ENCODE measurements at places on chromosomes 3 and 15.

GRCh38 chr3:32562640-32563039 lies 8.0 kb downstream of the DYNC1LI1 start:
- no peak for DNase-seq

GRCh38 chr15:67548862-67549651 lies 6.6 kb downstream of the MAP2K5 start:
- no peak for DNase-seq

DNA sequence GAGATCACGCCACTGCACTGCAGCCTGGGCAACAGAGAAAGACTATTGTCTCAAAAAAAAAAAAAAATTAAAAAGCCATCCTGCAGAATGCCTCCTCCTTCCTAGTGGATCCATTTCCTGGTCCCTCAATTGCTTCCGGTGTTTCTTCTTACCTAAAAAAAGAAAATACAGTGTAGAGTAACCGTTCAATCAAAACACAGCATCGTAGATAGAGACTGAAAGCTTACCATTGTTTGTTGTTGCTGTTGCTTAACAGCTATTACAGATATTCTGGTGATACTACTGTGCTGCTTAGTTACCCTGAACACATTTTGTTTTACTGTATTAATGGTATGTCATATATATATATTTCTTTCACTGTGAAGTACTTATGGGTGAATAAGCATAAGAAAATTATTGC lies 105.5 kb upstream of the LRRFIP2 start:
- no peak for DNase-seq

DNA sequence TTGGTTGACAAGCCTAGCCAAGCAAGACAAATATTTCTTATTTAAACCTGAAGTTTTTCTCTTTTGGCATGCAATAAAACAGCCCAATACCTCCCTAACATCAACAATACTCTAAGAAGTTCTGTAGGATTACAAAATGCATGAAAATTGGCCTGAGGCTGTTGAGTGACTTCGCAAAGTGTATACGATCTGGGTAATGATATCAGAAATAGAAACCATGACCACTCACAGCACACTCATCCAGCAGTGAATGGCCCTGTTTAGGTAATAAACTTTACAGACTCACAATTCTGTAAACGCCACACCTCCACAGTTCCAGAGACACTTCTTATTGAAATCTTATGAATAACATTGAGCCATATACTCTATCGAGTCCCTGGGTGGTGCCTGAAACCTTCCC lies 83.0 kb upstream of the NAALADL2 start:
- DNase-seq: no peak

DNA sequence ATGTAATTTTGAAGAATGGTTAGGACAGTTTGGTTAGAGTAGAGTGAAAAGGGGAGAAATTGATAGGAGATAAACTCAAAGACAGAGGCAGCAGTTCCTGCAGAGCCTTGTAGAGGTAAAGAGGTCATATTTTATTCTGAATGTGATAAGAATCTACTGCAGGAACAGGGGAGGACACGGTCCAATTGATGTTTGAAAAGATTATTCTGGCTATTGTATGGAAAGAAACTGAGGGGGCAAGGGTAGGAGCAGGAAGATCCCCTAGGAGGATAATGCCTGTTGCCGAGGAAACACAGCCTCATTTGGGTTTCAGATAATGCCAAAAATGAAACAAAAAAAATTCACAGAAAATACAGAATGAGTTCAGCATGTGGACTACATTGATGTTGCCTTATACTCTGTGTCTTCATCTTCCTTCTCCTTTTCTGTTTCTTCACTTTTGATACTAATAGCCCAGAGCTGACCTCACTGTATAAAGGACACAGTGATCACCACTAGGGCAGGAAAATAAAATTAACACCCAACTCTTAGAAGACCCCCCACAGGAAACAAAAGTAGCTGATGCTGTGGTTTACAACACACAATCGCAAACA lies 454.6 kb upstream of the UBE2E2 start:
- no peak for DNase-seq

- DNase-seq: no peak
Observed at GRCh38 chr15:57542505-57542817, 49.2 kb upstream of the MYZAP start.

DNA sequence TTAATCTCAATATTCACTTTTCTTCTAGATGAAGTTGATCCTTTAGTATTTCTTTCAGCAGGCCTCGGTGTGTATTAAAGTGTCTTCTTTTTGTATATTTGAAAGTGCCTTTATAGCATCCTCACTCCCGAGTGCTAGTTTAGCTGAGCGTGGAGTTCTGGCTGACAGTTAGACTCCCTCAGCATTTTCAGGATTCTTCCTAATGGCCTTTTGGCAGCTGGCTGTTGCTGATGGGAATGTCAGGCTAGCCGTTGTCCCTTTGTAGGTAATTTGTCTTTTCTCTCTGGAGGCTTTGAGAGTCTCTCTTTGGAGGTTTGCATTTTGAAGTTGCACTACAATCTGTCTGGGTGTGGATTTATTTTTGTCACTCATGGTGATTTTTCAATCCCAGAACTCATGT lies 94.4 kb downstream of the SRGAP3 start:
- DNase-seq: no peak

- no peak for DNase-seq
Observed at GRCh38 chr3:183486472-183486871, 58.1 kb upstream of the MCF2L2 start.

GRCh38 chr15:28994831-28995596 lies 109.2 kb downstream of the APBA2 start:
- no peak for DNase-seq

- DNase-seq: no peak
Observed at GRCh38 chr15:85624291-85624801, 170.4 kb downstream of the KLHL25 start.

- no peak for DNase-seq
Observed at GRCh38 chr15:58777107-58777506, 6.0 kb downstream of the MINDY2 start.

DNA sequence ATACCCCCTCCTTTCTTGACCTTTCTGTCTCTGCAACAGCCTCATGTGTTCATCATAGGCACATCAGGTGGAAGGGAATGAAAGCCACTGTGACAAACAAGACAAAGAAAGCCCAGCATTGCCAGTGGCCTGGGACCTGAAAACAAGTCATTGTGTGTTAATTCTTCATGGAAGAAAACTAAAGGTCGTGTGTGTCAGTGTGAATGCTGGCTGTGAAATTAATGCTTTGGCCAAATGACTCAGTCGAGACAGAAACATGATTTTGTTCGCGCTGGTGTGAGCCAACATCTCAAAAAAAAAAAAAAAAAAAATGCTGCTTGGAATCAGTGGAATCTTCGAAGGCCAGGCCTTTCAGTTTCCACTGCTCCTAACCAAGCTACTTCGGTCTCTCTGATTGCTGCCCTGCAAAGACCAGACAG lies 386.5 kb upstream of the PROK2 start:
- DNase-seq: no peak

DNA sequence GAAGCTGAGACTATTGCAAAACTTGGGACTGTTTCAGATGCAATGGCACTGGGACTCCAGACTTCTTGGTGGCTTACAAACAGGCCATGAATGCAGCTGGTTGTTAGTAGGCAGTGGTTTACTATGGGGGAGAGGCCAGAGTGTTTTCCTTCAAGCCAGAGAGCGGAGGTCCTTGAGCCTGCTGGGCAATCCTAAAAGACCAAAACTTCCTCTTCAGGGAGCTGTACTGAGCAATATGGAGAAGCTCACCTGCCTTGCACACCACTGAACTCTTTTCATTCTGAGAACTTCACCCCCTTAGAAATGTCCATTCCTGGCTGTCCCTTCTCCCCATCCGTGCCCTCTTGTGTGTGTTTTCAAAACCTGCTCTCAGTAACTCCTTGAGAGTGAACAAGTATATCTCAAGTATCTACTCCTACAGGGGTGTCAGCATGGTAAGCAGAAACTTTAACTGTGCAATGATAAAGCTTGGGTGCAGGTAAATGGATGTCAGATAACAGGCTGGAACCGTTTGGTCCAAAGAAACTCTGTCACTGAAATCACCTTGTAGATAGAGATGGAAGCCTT lies 213.9 kb downstream of the CLSTN2 start:
- no peak for DNase-seq

GRCh38 chr3:73529308-73530021 lies 95.3 kb downstream of the PDZRN3 start:
- DNase-seq: no peak

GRCh38 chr3:188106887-188107830 lies 46.8 kb upstream of the LPP start:
- DNase-seq: no peak

GRCh38 chr3:4837374-4837930 lies 141.8 kb upstream of the BHLHE40 start:
- DNase-seq: no peak

DNA sequence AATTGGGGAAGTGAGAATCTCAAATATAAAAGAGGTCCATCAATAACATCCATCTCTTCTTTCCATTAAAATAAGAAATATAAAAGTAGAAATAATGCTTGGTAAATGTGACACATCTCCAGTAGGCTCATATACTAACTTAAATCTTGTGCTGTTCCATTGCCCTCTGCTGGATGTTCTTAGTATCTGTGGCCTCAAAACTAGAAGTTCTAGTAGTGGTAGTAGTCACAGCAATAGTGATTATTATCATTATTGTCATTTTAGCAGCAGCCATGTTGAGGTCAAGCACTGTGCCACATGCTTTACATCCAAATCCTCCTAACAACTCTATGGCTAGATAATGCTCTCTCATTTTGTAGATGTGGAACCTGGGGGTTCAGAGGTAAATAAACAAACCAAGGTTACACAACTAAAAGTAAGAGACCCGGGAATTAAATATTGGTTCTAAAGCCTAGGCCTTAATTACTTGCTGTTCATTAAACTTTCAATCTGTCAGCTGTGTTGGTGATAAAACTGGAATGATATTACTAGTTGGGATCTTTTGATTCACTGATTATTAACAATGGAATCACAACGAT lies 20.2 kb upstream of the BTLA start:
- peak; percentile 21 for DNase-seq

DNA sequence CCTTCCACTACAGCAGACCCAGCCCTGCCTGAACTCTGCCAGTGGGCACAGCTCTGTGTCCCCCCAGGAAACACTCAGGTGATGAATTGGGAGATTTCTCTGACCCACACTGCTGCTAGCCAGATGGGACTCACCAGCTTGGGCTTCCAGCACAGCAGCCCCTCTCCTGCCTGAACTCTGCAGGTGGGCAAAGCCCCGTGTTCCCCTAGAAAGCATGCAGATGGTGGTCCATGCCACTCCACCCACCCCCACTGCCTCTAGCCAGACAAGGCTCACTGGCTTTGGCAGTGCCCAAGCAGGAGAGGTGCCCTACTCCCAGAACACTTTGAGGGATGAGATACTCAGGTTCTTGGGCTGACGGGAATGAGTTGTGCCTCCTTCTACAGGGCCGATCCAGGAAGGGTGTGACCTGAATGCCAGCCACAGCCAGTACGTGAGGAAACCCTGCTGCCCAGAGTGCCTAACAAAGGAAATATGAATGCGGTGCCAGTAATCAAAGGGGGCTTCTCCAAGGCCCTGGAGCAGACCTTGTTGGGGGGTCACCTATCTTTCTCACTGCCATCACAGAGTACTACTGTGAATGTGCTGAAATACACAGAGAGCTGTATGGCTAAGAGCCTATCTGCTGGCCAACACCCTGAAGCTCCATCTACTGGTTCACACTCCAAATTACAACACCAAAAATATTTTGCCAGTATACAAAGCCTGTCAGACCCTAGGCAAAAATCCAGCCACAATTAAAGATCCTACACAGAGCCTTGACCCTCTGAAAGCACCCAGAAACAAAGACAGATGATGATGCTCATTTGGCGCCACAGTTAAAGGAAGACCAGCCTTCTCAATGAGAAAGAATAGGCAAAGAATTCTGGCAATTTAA lies 61.9 kb downstream of the BTLA start:
- DNase-seq: no peak

DNA sequence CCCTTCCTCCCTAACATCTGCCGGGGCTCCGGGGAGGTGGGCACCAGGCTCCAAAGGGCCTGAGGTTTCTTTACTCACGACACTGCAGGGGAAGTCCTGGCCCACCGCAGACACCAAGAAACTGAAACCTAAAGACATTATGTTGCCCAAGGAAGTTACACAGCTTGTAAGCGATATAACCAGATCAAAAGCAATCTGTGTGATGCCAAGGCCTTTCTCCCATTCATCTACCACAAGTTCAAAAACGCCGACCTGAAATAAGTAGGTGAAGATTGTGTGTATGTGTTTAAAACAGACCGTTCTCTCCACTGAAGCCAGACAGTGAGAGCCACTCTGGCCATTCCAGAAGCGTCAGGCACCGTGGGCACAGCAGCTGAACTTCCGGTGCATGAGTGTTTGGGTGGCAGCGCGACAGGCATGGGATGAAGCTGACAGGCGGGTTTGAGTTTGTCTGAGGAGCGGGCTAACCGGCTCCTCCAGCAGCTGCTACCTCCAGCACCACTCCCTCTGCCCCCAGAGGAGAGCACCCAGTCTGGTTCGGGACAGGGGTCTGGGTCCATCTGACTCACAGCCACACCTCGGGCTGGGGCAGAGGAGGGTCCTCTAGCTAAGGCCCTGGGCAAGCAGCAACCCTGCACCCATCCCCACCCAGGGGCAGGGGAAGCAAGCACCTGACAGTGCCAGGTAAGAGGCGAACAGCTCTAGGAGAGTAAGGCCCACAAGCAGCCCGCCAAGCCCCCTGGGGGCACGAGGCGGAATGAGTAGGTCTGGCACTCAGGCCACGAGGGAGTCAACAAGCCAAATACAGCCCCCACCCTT lies 1.3 kb downstream of the TNK2 start:
- no peak for DNase-seq

GRCh38 chr15:34841262-34841725 lies 45.9 kb upstream of the ACTC1 start:
- no peak for DNase-seq

GRCh38 chr15:54388746-54389145 lies 410.5 kb downstream of the UNC13C start:
- DNase-seq: no peak

- no peak for DNase-seq
Observed at GRCh38 chr3:127066635-127067034, 83.7 kb downstream of the PLXNA1 start.

GRCh38 chr15:92906020-92906419 lies 5.9 kb downstream of the CHD2 start:
- no peak for DNase-seq

DNA sequence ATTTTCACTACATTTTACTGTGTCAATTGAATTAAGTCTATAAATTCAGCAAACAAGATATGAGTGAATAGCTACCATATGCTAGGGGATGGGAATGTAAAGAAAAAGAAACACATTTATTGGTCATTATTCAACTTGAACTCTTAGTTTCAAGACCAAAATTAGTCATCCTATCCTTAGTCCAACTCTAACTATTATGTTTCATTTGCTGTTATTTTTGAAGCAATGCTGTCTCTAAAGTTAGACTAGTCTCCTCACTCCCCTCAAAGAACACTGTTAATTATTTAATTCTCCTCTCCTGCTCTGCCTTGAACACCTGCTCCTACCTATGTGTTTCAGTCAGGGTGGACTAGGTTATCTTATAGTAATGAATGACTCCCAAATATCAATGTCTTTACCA lies 920.9 kb downstream of the TUSC7 start:
- no peak for DNase-seq

Measured in SIG-M5 (cell line).